Activated CD8-positive, alpha-beta memory T cell treated with anti-CD3 and anti-CD28 coated beads for 1 hour (primary cell): ENCODE measurements at places on chromosomes 7 and 10.

GRCh38 chr10:110172155-110172554, 35.2 kb upstream of the MXI1 start:
- no peak for DNase-seq

DNA sequence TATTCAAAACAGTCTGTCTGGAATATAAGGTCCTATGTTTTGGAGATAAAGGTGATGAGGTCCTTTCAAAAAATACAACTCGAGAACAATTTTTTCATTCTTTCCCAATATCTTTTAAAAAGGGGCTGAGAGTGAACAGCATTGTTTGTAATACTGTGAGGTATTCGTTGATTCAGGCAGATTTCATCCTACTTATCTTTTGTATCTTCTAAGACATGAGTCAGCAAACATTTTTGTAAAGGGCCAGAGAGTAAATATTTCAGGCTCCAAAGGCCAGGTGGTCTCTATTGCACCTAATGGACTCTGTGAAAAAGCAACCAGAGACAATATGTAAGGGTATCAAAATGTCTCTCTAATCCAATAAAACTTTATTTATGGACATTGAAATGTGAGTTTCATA, 8.1 kb upstream of the ANK3 start:
- DNase-seq, result no peak

- no peak for DNase-seq
Observed at GRCh38 chr10:48818861-48819520, 120.6 kb downstream of the LRRC18 start.

- no peak for DNase-seq
Observed at GRCh38 chr10:96299383-96299782, 4.9 kb upstream of the DNTT start.

DNA sequence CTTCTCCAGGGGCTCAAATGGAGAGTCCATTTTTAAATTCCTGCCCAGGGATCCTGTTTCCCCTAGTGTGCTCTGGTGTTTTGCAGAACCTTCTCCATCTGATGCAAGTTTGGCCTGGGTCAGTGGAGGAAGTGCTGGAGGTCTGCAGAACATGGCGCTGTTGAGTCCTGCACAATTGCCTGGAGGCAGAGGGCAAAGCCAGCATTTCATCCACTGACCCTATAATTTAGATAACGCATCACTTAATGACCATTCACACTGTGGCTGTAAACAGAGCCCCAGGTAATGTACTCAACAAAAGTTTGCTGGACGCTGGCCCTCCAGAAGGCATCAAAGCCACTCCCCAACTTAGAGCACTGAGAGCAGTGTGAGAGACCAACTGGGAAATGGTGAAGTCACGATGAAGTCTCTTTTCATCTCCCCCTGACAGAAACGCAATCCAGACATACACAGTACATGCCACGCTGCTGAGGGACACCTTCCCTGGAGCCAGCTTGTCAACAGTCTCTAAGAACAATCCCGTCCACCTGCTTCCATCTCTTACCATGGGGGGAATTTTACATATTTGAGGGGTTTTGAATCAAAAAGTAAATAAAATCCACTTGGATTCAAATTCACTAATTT, 13.4 kb downstream of the C10orf71 start:
- DNase-seq, result no peak
